ENCODE measurements at places on chromosomes 13 and 19.

GRCh38 chr19:33399081-33399744 lies 25.7 kb downstream of the CEBPG start:
- DNase-seq, result no peak

DNA sequence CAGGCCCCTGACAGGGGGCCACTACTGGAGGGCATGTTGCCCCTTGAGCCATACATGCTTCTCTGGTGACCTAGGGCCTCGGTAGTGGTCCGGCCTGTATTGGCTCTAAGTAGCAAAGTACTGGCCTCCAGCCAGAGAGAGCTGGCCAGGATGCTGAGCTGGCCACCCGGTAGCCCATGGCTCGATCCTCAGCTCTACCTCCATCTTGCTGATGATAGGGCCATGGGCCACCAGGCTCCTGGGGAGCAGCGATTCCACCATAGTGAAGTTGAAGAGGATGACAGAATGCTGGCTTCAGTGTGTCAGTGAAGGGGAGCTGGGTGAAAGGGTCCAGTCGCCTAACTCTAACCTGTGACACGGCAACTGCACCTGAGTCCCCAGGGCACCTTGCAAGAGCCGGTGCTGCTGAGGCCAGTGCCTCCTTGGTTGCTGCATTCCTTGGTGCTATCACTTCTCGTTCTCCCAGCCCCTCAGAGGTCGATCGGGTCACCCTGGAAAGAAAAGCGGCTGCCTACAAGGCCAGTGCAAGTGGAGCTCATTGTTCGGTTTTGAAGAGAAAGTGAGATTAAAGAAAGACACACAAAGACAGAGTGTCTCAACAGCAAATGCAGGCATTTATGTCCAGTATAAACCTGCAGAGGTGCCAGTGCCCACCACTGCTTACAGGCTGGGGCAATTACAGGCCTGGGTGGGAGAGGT lies 5.0 kb downstream of the FPR3 start:
- no peak for DNase-seq

DNA sequence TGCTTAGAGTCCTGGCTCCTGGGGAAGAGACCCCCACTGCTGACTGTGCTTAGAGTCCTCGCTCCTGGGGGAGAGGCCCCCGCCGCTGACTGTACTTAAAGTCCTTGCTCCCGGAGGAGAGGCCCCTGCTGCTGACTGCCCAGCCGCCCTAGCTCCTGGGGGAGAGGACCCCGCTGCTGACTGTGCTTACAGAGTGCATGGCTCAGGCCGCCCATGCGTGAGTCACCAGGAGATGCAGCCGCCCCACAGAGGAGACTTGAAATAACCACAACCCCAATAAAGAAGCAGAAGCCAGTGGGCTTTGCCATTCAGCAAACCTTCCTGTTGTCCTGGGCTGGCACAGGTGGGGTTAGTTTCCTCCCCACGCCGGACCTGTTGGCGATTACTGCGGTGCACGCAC lies 79.2 kb upstream of the C13orf46 start:
- DNase-seq, result no peak

DNA sequence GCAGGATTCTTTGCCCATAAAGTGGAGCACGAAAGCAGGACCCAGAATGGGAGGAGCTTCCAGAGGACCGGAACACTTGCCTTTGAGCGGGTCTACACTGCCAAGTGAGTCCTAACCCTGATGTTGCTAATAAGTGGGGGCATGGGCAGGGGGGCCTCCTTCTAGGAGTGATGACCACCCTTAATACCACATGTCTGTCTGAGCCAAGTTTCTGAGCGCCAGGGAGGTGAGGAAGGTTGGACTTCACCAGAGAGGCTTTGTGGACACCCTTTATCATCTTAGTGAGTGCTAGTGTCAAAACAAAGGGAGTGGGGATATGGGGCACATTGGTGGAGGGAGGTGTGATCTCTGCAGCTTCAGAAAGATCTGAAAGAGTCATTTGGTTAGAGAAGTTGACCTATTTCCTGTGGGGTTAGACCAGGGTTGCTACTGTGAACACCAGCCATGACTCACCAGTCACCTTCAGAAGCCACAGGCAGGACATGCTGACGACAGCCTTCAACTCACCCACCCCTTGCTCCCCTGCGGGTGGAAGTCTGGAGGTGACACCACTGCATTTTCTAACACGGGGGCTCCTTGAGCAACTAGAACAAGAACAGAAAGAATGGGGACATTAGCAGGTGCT lies 8.8 kb downstream of the ALOX5AP start:
- DNase-seq, result peak; percentile 67

DNA sequence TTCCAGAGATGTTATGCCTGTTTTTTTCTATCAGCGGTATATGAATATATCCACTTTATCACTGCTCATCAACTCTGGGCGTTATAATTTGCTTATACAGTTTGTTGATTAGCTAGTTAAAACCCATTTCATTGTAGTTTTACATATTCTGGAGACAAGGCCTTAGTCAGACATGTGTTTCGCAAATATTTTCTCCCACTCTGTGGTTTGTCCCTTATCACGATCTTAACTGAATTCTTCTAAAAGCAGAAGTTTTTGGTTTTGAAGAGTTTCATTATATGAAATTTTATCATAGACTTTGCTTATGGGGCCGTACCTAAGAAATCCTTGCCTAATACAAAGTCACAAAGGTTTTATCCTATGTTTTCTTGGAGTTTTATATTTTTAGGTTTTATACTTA lies 84.6 kb downstream of the FRY start:
- DNase-seq, result no peak

DNA sequence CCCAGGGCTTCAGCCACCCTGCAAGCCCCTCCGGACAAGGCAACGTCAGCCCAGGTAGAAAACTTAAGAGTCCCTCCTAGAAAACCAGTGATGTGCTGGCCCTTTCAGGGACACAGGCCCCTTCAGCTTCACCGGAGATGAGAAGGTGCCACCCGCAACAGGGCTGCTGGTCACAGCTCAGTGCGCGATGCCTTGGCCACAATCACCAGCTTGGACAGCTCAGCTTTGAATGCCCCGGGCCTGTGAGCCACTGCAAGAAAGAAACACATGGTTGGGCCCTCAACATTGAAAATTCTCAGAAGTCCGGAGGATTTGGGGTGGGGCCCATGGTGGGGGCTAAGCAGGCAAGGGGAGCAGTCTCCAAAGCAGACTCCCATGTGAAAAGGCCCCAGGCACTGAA lies 12.3 kb downstream of the MYDGF start:
- no peak for DNase-seq

DNA sequence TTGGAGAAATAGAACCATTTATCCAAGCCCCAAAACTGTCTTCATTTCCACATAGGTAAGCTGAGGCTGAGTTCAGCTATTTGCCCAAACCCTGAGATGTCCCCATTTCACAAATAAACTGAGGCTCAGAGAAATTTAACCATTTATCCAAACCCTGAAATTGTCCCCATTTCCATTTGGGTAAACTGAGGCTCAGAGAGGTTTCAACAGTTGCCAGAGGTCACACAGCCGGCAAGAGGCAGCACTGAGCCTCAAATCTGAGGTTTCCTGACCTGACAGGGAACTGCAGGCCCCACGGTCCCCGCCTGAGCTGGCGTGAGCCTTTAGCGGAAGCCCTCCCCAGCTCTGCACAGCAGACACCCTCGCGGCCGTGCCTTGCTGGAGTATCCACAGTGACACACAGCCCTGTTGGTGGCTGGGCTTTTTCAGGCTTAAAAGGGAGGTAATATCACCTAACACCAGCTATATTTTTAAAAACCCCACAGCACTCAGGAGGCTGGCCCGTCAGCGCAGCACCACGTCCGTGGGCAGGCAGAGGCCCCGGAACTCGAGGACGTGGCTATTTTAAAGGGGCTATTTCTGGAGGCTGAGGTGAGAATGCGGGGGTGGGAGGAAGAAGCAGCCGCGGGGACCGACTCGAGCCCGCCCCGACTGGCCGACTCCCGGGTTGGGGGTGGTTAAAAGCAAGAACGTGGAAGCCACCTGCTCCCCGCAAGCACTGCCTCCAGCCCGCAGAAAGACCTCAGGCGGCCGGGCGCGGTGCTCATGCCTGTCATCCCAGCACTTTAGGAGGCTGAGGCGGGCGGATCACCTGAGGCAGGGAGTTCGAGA lies 18.5 kb downstream of the PTPRS start:
- DNase-seq, result no peak

DNA sequence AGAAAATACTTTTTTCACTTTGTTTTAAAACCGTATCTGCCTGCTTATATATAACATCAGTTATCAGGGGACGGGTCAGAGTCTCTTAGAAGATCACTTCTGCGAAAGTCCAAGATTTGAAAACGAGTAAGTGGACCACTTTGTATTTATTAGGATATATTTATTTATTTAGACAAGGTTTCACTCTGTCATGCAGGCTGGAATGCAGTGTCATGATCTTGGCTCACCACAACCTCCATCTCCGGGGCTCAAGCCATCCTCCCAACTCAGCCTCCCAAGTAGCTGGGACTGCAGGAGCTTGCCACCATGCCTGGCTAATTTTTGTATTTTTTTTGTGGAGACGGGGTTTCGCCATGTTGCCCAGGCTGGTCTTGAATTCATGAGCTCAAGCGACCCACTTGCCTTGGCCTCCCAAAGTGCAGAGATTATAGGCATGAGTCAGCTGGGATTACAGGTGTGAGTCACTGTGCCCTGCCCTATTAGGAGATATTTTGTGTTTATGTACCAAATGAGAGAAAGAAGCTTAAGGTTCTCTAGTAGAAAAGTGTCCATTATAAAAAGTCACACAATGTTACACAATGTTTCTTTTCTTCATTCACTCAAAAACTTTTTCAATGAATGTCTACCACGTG lies 39.5 kb downstream of the RASL11A start:
- no peak for DNase-seq

DNA sequence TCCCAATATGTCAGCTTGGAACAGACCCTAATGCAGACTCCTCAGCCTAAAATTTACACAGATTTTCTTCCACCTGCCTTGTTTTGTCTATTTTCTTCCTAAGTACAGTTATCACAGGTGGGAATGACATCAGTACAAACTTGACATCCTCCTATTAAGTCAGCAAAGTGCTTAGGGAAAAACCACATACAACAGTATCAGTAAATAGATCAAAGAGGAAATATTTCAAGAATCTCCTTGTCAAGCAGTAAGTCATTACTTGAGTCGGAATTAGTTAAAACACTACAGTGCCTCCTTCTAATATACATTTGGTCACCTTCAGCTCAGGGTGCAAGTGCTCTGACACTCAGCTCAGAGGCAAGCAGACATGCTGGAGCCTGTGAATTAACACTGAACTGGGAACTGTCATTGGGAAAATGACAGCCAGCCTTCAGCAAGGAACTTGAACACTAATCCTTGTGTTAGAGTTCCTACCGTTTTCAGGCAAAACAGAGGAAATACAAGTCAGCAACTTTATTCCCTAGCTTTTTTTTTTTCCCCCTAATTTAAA lies 394.3 kb upstream of the HTR2A start:
- DNase-seq, result no peak

DNA sequence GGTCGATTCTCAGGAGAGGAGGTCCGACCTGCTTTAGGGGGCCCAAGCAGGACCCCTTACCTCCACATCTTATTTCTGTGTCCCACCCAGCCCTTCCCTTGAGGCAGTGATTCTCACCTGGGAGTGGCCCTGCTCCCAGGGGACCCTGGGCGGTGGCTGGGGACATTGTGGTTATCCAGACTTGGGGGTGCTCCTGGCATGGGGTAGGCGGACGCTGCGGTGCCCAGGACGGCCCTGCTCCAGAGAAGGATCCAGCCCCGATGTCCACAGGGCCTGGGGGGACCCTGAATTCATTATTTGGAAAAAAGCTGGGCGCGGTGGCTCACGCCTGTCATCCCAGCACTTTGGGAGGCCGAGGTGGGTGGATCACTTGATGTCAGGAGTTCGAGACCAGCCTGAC lies 84.4 kb downstream of the GADD45B start:
- no peak for DNase-seq

- DNase-seq, result no peak
Observed at GRCh38 chr13:52925251-52925650, 76.8 kb upstream of the PCDH8 start.

GRCh38 chr13:21100211-21100610 lies 38.8 kb upstream of the LATS2 start:
- no peak for DNase-seq

DNA sequence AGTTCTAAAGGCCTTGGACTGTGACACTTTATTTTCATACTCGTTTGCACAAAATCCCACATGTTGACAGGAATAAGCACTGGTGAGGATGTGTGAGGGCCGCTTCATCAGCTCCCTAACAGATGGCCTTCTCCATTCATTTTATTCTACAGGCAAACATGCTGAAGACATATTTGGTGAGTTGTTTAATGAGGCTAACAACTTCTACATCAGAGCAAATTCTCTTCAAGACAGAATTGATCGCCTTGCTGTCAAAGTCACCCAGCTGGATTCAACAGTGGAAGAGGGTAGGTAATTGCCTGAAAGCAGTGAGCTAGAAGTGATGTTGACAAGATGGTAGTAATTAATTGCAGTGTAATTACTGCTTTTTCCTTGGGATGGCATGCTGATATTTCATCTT lies 95.7 kb downstream of the GPR12 start:
- no peak for DNase-seq

GRCh38 chr19:18351544-18351943 lies 11.1 kb downstream of the PGPEP1 start:
- no peak for DNase-seq

DNA sequence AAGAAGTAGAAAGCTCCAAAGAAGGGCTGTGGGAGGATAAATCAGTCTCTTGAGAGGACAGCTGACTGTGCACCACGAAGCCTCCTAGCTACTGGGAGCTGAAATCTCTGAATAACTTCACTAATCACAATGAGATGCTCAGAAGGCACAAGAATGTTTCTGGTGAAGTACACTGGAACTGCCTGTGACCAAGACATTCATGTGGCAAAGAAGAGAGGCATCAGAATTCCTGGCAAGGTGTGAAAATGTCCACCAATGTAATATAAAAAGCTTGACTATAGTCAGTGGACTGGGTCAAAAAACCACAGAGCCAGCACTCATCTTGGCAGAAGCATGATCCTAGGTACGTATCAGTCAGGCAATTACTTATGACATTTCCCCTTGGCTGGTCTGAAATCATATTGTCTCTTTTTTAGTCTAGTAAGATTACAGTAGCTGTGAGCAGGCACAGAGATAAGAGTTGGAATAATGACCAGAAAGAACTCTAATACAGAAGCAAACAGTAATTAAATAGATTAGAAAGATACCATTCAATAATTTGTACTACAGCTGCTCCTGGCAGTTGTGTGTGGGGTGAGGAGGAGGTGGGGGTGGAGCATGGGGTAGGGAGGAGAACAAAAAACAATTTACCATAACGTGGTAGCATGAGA lies 434.7 kb downstream of the DIAPH3 start:
- DNase-seq, result no peak

DNA sequence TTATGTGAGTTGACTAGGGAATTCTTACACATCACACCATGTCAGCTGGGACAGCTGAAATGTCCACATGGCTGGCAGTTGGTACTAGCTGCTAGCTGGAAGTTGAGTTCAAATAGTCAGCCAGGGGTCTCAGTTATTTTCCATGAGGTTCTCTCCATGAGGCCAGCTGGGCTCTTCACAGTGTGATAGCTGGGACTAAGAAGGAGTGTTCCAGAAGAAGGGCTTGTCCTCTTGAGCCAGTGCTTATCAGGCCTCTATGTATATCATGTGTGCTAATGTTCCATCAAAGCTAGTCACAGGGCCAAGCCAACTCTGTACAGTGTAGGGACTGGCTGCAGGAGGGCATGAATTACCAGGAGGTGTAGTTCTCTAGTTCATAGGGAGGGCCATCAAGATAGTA lies 11.8 kb downstream of the USPL1 start:
- DNase-seq, result no peak

Data from stimulated activated CD4-positive, alpha-beta T cell treated with anti-CD3 and anti-CD28 coated beads, Interleukin-4, amount 100 ng/mL, for 1 hour (primary cell).